ENCODE measurements at places on chromosomes 5 and 9.
A peak's percentile ranks its signal among the peaks of the same experiment; 100 is the strongest.

- no peak for DNase-seq
Measured at GRCh38 chr9:89122949-89123348, 55.7 kb downstream of the SHC3 start.

DNA sequence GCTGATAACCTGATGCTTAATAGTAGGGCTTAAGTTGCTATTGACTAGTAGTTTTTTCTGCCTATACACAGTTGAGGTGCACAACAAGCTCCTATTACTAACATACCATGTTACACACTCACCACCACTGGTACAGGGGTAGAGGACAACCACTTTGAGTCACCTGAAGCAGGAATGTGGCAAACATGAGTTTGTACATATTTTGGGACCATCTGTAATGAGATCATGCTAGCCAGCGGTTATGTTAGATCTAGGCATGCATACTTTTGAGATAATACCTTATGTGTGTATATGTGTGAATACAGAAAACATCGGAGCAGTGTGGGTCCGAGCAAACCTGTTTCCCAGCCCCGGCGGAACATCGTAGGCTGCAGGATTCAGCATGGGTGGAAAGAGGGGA is 72.8 kb upstream of the NXNL2 start:
- DNase-seq: peak; percentile 72

DNA sequence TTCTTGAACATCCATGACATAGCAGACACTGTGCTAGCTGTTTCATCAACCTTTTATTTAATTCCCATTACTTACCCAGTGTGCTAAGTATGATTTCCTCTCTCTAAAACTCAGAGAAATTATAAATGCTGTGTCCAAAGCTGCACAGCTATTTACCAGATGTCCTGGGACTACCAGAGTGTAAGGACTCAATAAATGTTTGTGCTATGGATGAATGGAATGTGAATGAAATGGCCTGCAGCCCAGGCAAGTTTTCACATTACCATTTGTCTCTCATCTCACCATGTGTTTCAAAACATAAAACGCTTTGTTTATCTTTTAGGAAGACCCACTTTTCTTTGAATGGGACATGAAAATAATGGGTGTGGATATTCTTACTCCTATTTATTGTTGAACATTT is 96.2 kb downstream of the ARHGEF28 start:
- DNase-seq: no peak

GRCh38 chr5:15889001-15889400 is 290.6 kb downstream of the MARCHF11 start:
- DNase-seq: no peak

- no peak for DNase-seq
Measured at GRCh38 chr5:155897761-155898160, 429.2 kb upstream of the SGCD start.

GRCh38 chr5:52784737-52785136 is 3.0 kb upstream of the ITGA1 start:
- DNase-seq: no peak
